ENCODE measurements at places on chromosomes 7 and 10. TPM values are rescaled to one million over a fixed set of nuclear protein-coding genes. Genes with fewer than 3 reads are reported as not detected.

The HTR5A gene
- not detected for total RNA-seq

The GPRIN2 gene
- 0.10 TPM for total RNA-seq

The LRIT1 gene
- total RNA-seq = not detected

The PSD gene
- total RNA-seq = 0.35 TPM
